Activated CD8-positive, alpha-beta T cell treated with anti-CD3 and anti-CD28 coated beads, Interleukin-2, amount 10 ng/mL, durations not matched to agents 7 days and 5 days (primary cell): ENCODE measurements at places on chromosomes 4 and X. TPM values are rescaled to one million over a fixed set of nuclear protein-coding genes. Genes with fewer than 3 reads are reported as not detected.

GRCh38 chr4:70901607-70901983, 574 bp upstream of the MOB1B start:
- DNase-seq, result no peak

DNA sequence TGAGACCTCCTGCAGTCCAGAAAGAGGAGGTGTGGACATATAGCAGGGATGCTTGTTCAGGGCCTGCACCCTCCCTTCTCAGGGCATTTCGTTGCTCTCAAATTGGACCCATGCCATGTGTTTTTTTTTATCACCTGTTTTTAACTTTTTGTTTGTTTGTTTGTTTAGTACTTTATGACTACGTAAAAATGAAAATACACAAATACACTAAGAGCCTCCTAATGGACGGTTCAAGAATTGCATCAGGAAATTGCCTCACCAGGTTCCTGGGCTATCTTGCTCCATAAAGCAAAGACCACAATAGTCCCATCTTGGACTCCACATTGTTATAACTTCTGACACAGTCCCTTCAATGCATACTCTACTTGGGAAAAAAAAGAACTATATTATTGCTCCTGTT, 1685.9 kb upstream of the TENM3 start:
- no peak for DNase-seq

DNA sequence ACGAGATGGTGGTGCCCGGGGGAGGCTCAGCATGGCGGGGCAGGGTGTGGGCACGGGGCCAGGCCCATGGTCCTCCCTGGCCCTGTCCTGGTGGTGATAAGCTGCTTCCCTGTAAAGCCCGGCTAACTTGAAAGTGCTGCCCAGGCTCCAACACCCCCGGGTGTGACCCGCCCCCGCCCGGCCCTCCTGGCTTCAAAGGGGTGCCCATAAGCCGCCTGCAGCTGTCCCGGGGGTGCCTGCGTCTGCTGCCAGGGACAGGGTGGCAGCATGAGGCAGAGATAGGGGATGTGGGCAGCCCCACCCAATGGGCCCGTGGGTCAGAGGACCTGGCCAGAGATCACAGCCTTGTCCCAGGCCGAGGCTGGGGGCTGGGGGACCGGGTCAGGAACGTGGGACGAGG, 18.1 kb downstream of the FGFRL1 start:
- no peak for DNase-seq

- DNase-seq, result peak; percentile 43
Measured at GRCh38 chr4:825063-825970, 612 bp downstream of the CPLX1 start.

DNA sequence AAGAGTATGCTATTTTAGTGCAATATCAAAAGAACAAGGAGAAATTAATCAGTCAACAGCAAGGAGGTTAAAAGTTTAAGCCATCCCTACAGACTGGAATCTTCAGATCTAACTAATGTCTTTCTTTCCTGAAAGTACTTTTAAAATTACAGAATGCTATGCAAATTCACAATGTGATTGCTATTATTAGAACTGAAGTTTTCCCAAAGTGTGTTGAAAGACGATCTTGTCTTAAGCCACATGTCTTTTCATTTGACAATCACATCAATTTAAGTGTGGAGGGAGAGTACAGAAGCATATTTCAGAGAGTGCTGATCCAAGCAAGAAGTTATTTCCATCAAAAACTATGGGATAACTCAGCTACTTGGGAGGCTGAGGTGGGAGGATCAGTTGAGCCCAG, 64.7 kb upstream of the TNIP3 start:
- DNase-seq, result no peak

- no peak for DNase-seq
Measured at GRCh38 chrX:142711796-142712290, 313.9 kb upstream of the SPANXN4 start.

GRCh38 chr4:1793496-1793840, 375 bp downstream of the FGFR3 start:
- peak; percentile 57 for DNase-seq

DNA sequence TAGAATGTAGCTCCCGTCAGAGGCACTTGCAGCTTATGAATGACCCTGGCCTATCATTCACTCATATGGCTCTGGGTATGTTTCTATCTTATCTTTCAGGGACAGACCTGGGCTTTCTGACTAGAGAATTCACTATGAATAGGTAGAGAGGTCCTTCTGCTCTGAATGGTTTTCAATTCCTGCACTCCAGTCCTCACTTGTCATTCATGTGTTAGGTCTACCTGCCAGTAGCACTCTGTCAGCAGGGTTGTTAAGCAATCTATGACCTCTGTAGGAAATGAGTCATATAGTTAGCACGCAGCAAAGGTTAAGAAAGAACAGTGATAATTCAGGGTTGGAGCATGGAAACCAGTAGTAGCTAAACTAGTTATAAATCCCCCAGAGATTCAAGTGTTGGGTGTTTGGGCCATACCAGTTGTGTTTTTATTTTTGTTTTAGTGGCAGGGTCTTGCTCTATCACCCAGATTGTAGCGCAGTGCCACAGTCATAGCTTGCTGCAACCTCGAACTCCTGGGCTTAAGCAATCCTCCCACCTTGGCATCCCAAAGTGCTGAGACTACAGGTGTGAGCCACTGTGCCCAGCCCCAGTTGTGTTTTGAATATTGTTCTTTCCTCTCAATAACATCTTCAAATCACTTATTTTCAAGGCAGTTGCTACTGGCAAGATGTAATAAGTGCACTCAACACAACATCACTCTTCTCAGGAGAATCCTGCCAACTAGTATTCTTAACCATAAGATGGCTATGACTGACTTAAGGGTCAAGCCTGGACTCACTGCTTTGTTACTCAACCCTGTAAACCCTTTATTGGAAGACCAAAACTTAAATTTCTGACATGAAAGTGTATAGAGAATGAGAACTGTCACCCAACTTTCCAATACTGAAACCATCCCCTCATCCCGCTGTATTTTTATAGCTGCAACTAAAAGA, 25.1 kb downstream of the ARL13A start:
- DNase-seq, result no peak

GRCh38 chrX:19889582-19890342, 2.4 kb upstream of the SH3KBP1 start:
- DNase-seq, result peak; percentile 33

DNA sequence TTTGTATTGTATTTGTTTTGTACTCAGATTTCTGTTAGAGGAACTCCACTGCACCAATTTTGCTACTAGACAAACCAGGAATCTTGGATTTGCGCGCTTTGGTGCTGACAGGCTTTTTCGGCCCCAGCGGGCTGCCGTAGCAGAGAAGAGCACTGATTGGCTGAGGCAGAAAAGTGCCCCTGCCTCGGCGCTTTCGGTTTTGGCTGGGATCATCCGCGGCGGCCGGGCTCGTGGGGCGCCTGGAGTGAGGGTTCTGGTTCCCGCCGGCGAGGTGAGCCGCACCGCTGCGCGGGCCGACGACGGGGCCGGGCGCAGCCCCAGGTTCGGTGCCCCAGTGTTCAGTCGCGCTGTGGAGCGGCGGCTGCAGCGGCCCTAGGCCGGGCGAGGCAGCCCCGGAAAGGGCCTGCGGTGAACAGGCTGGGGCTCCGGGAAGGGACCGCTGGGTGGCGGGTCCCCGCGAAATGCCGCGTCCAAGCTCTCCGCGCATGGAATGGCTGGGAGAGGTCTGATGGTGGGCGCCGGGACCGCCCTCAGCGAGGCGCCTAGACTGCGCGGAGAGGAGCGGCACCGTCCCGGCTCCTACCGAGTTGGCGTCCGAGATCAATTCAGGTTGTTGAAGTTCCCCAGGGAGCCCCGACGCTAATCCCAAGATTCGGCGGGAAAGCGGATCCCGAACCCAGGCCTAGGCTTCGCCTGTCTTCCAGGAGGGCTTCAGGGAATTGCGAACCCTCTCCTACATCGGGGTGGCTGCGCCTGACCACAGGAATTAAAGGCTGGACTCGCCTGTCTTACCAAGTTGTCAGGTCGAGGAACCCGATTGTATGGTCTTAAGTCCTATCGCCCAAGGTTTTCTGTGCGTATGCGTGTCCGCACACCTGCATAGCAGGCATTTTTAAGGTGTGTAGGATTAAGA, at the start of gene LSM6:
LSM6 (plus strand) TSS at position 178 of the 913 bp plus-strand sequence. CDS start 7,204 bp downstream, outside the sequence.
- peak; percentile 85 for DNase-seq

DNA sequence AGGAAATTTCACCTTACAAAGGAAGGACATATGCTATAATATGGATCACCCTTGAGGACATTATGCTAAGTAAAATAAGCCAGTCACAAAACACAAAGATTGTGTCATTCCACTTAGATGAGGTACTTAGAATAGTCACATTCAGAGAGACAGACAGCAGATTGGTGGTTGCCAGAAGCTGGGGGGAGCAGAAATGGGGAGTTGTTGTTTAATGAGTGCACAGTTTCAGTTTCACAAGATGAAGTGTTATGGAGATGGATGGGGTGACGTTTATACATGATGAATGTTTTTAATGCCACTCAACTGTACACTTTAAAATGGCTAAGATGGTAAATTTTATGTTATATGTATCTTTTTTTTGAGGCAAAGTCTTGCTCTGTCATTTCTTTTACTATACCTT, 14.8 kb upstream of the SPON2 start:
- DNase-seq, result peak; percentile 70

DNA sequence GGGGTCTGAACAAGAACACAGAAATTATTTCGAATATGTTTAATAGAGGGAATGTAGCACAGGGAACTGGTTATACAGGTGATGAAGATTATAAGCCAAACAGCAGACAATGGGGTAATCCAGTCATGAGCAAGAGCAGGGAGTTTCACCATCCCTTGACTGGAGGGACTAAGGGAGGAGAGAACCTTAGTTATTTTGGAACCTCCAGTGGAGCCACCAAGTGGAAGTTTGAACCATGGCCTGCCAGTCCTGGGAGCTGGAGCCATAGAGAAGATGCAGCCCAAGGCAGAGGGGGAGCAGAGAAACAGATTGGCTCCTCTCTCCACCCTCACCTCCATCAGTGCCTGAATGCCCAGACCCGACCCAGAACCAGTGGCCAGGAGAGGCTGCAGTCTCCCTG, 264.6 kb upstream of the RASGEF1B start:
- no peak for DNase-seq

DNA sequence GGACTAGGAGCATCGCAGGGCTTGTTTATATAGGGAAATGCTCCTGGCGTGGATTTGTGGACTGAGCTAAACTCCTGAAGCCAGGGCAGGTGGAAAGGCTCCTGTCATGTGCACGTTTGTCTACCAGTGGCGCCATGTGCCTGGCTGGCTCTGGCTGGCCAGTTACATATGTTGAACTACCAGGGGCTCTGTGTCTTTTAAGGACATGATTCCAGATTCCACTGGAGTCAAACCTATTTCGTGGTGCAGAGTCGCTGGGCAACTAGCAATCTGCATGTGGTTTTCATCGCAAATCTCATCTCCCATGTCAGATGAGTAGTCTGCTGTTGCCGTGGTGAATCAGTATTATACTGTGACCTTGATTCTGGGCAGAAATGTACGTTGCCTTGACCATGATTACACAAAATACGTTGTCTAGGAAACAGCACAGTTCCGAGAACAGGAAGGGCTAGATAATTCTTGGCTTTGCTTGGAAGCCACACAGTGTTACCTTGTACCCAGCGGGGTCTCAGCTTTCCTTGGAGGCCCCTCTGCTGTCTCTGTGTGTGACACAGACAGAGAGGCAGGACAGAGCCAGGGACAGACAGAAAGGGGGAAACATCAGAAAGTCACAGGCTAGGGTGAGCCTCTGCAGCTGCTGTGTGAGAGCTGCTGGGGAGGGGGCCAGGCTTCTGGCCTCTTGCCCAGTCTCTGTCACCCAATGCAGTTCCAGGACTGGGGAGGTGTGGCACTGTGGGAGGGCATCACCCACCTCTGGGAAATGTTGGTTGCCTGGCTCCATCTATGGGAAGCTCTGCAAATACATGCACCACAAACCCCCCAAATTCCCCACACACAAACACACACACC, 19.2 kb downstream of the PNMA6E start:
- DNase-seq, result peak; percentile 42

GRCh38 chr4:7960017-7960789, 20.5 kb upstream of the AFAP1 start:
- DNase-seq, result no peak

- no peak for DNase-seq
Measured at GRCh38 chr4:6236816-6237390, 32.7 kb upstream of the WFS1 start.

- DNase-seq, result no peak
Measured at GRCh38 chr4:41719417-41719816, 29.1 kb downstream of the PHOX2B start.

DNA sequence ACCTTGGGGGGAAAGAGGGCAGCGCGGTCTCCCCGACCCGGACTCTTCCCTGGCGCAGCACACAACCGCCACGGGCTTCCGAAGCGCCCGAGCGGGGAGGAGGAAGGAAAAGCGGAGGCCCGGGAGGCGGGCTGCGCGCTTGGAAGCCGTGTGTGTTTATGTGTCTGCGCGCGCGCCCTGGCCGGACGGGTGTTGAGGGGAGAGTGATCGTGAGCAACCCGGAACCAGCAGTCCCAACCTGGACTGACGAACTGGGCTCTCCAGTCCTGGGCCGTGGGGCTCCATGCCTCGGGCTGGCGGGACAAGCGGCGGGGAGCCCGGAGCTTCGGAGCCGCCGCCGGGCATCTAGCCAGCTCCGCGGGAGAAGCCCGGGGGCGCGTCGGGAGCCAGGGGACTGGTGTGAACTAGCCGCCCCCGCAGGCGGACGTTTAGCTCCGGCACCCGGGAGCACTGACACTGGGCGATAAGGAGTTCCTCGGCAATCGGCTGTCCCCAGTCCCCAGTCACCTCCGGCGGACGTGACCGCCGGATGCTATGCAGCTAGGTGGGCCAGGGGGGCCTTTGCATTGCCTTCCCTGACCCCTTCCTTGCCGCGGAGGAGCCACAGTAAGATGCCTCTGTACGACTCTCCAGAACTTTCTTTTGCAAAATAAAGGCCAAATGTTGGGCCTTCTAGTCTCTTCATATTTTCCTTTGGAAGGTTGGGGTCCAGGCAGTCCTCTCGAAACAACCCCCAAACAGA, 74.8 kb upstream of the BCOR start:
- no peak for DNase-seq

DNA sequence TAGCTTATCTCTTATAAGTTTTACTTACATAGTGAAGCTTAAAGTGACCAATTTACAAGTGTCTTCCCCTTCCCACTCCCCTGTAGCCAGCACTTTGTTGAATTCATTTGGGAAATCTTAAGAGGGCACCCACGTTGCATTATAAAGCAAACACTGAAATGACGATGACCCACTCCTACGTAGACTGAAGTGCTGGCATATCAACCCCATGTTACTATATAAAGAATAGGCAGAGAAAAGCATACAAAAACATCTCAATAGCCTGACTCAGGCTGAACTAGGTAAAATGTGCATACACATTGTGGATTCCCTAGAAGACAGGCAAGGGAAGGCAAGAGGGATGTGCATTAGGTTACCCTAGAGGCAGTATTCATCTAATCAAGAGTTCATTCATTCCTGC, 313.4 kb downstream of the TENM3 start:
- DNase-seq, result no peak

DNA sequence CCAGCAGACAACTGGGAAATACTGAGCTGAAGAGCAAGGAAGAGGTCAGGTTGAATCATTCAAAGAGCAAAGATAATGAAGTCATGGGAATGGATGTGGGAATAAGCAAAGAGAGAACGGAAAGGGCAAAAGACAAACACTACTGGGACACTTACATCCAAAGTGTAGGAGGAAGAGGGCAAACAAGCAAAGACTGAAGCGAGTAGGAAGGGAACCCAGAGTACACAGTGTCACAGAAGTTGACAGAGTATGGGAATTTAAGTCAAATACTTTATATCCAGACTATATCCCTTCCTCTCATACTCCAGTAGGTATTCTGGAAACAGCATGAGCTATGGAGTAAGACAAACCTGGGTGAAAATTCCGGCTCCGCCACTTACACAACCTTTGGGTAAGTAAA, 12.5 kb downstream of the GPC3 start:
- DNase-seq, result no peak

ZFP42 gene
- total RNA-seq, result not detected

IL3RA gene
- total RNA-seq, result 0.61 TPM

SPOCK3 gene
- total RNA-seq, result not detected

FGB gene
- total RNA-seq, result not detected

TENM3 gene
- not detected for total RNA-seq

RBM47 gene
- 0.60 TPM for total RNA-seq
